Stimulated activated CD8-positive, alpha-beta memory T cell treated with anti-CD3 and anti-CD28 coated beads, Interleukin-15, amount 100 ng/mL, for 24 hours (primary cell): ENCODE measurements at places on chromosomes 6 and 20.

- DNase-seq, result no peak
Observed at GRCh38 chr6:76702187-76702586, 629.7 kb upstream of the IMPG1 start.

- no peak for DNase-seq
Observed at GRCh38 chr20:43751167-43752050, 24.6 kb upstream of the GTSF1L start.

DNA sequence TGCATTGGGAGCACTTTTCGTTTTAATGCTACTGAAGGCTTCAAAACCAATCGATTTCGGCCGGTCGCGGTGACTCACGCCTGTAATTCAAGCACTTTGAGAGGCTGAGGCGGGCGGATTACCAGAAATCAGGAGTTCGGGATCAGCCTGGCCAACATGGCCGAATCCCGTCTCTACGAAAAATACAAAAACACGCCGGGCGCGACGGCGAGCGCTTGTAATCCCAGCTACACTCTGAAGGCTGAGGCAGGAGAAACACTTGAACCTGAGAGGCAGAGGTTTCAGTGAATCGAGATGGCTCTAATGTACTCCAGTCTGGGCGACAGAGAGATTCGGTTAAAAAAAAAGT is 58.4 kb downstream of the TRIM38 start:
- DNase-seq, result no peak

GRCh38 chr6:151056230-151056907 is 183.4 kb upstream of the AKAP12 start:
- no peak for DNase-seq

- DNase-seq, result no peak
Observed at GRCh38 chr6:149938571-149939355, 3.1 kb upstream of the ULBP2 start.

- DNase-seq, result no peak
Observed at GRCh38 chr6:50716899-50717509, 3.7 kb downstream of the TFAP2D start.

GRCh38 chr6:169568314-169569087 is 133.3 kb downstream of the WDR27 start:
- no peak for DNase-seq

DNA sequence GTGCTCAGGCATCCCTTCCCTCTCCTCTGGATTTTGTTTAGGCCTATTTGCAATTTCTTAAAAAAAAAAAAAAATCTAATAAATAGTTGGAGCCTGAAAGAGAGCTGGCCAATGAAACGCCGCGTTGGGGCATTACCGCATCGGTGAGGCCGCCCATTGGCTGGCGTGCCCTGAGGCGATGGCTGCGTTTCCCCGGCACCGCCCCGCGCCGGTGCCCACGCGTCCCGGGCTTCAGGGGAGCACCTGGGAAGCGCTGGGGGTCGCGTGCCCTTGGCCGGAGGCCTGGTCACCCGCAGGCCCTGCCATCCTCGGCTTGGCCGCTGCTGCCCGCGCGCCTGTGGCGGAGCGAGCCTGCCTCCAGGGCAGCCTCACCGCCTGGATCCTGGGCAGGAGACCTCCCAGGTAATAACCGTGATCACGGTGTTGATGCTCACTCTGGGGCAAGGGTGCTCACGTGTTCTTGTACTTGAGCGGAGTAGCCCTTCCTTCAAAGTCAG is 155.4 kb downstream of the NRN1 start:
- DNase-seq, result peak; percentile 47

DNA sequence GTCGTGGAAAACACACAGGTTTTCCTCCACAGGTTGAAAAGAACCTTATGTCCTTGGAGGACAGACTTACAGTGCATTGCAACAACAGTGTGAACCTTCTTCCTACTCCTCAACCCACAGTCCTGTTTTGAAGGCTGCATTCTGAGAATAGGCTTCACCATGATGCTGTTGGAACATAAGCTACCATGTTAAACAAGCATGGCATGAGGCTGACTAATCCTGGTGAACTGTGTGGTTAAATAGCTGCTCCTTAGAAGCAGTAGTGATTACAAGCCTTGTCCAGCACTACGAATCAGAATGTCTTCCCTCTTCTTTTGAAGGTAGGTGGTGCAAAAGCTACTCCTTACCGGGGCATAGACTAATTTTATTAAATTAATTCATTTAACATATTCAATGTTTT is 368.5 kb upstream of the EPHA7 start:
- no peak for DNase-seq

GRCh38 chr6:13098006-13098405 is 230.3 kb downstream of the TBC1D7 start:
- DNase-seq, result no peak

- DNase-seq, result no peak
Observed at GRCh38 chr6:123016431-123017103, 20.5 kb downstream of the CLVS2 start.

DNA sequence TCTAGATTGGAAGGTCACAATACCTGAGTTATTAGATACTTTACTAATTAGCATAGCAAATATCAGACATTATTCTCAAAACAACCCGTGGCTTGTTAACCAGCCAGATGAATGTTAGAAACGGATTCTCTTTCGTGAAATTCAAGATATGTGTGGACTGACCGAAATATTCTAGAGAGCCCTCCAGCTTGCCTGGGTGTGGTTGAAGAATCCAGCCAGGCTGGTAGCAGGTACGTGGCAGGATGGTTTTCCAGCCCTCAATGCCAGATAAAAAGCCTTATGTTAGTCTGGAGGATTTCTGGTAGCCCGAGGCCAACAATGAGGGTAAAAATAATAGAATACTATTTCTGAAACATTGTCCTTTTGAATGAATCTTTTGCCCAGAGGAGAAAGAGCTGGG is 19.3 kb downstream of the ECT2L start:
- no peak for DNase-seq

- no peak for DNase-seq
Observed at GRCh38 chr6:135722190-135722589, 129.3 kb upstream of the PDE7B start.

DNA sequence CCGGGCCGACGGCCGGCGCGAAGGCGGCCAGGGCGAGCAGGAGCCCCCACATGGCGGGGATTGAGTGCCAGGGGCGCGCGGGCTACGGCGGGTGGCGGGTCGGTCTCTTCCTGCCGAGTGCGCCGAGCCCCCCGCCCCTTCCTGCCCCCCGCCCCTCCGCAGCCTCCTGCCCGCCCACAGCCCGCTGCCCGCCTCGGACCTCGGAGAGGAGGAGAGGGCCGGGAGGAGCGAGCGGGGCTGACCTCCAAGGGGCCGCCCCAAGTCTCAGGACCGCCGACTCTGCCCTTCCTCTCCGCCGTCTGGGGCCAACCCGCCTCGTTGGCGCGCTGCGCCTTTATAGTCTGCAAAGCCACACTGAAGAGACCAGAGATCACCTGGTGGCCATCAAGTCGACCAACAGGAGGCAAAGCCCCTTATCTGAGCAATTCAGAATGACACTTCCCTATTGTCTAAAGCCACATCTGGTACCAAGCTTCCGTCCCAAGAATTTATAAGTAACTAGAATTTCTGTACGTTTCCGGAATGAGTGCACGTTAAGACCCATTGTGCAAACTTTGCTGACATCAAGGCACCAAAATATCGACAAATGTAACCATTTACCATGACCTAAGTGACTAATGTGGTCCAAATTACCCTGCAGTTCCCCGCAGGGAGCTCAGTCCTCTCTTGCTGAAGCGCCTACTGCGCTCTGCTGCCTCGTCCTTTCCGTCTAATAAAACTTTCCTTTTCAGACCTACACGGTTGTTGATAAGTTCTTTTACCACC is at the start of gene CPXM1:
CPXM1 (minus strand) TSS at position 107 of the 765 bp plus-strand sequence; CDS start at position 52, 55 bp downstream.
- no peak for DNase-seq

- DNase-seq, result no peak
Observed at GRCh38 chr20:36591854-36592641, 13.5 kb upstream of the RAB5IF start.

- no peak for DNase-seq
Observed at GRCh38 chr6:118391086-118391485, 157.0 kb upstream of the PLN start.

GRCh38 chr6:154962753-154963152 is 32.4 kb upstream of the TIAM2 start:
- no peak for DNase-seq

DNA sequence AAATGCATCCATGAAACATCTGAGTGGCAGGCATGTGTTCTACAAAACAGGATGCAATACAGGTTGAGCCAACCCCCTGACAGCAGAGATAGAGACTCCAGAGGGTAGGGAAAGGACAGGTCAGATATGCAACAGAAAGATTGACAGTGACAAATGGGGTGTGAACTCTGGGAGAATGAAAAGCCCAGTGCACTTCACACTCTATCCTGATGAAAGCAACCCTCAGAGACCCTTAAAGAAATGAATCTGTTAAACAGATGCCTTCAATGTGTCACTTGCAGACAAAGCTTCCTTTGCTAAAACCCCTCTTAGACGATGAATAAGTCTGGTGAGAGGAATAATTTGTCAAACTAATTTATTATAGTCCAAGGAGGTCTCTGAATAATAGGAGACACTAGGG is 89.9 kb downstream of the RFPL4B start:
- DNase-seq, result no peak

DNA sequence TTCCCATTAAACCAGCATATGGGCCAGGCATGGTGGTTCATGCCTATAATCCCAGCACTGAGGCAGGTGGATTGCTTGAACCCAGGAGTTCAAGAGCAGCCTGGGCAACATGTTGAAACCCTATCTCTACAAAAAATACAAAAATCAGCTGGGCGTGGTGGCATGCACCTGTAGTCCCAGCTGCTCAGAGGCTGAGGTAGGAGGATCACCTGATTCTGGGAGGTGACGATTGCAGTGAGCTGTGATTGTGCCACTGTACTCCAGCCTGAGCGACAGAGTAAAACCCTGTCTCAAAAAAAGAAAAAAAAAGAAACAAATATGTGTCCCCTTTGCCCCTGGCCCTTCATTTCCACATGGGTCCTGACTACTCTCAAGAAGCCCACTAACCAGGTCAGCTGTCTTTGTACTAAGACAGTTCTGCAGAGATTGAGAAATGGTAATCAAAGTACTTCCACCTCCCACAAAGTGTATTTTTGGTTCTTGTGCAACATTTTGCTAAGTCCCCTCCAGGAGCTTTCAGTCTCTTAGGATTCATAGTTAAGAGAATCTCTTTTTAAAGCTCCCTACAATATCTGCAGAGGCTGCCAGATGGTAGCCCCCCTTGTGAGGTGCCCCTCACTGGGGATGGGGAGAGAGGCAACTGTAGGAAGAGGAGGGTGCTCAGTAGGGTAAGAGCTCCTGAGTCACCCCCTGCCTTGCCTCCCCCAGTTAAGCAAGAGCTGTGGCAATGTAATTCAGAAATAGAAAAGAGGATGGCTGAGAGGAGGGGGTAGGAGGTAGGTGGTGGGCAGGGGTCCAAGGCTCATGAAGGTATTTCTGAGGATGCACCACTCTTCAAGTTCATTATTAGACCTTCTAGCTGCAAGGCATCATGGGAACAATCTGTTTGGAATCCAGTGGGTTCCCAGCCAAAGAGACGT is 16.5 kb upstream of the WFDC2 start:
- DNase-seq, result no peak

DNA sequence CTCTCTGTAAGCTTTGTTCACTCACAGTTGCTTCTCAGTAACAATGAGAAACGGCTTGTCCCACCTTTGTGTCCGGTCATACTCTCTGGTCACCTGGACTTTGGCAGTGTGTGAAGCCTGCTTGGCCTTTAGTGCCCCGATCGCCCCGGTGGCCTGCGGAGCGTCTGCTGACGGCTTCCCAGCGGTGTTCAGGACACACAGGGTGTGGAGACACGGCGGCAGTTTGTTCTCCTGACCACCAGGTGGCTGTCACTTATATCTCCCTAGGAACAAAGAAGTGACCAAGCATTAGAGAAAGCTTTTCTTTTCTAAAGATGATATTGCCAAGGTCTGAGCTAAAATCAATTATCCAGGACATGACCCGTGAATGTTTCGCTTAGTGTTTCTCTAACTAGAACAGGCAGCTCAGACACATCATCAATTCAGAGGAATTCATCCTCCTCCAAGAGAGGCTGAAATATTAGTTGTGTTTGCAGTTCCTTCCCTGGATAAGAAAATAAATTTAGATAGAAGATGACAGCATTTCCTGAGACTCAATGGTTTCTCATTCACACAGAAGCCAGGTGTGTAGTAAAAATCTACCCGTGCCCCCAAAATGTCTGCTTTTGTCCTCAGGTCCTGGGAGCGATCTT is 167.4 kb upstream of the THBS2 start:
- DNase-seq, result no peak

- DNase-seq, result no peak
Observed at GRCh38 chr20:64133951-64134407, 26.6 kb upstream of the NPBWR2 start.

DNA sequence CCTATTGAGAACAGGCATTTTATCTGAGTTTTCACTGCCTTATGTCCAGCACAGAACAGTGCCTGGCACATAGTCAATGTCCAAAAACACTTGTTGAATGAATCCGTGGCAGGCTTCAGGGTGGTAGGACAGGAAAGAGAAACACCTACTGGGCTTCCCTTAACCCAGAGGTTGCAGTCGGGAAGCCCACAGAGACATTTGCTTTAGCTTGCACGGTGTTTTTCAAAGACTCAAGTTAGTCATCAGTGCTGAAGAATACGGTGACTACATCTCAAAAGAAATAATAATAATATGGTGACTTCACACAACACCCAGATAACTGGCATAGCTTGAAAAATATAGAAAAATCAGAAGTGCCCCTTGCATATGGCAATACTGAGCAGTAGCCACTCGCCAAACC is 160.4 kb downstream of the CD83 start:
- DNase-seq, result no peak

DNA sequence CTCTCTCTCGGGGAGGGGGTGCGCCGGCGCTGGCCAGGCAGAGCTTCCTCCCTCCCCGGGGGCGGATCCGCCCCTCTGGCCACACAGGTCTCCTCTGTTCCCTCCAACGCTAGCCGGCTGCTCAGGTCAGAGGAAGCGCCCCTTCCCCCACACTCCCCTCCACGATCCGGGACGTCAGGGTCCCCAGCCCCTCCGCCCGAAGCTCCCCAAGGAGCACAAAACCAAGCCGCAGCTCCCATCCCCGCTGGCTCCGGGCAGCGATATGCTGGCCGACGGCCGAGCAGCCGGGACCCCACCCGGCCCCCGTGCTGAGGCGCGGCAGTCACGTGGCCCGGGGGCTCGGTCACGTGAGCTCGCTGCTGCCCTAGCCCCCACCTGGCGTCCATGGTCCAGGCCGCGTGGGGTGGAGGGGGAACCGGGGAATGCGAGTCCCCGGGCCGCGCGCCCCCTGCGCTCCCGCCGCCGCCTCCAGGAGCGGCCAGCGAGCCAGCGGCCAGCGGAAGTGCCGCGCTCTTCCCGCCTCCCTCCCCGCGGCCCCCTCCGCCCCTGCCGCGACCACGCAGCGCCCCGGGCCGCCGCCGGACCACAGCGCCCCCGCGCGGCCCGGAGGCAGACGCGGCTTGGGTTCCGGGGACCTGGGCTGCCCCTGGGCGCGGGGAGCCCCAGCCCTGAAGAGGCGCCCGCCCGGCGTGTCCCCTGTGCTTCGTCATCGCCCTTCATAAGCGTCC is at the start of gene SLC35B2:
SLC35B2 (minus strand) TSS at position 504 of the 728 bp plus-strand sequence; CDS start at position 386, 118 bp downstream.
- peak; percentile 48 for DNase-seq
